HFFc6 (cell line): ENCODE measurements at places on chromosomes 6 and 20. TPM values are rescaled to one million over a fixed set of nuclear protein-coding genes. Genes with fewer than 3 reads are reported as not detected.

Gene CD40
- total RNA-seq, result 0.55 to 3.6 TPM (median 2.5 TPM) in 3 replicates

DNA sequence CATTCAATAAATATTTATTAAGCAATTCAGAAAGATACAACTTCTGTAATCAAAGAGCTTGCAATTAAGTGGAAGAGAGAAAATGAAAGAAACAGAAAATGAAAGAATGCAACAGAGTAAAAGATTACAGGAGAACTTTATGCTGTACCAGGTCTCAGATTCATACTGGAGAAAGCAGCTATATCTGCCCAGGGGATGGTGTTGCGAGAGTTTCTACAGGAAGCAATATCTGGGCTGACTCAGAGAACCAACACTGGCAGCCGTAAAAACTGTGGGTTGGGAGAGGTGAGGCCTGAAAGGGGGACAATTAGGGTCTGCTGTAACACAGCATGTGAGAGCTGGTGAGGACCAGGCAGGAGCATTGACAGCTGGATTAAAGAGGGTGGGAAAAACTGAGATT is 256.7 kb upstream of the TCF21 start:
- peak; percentile 38 for DNase-seq

DNA sequence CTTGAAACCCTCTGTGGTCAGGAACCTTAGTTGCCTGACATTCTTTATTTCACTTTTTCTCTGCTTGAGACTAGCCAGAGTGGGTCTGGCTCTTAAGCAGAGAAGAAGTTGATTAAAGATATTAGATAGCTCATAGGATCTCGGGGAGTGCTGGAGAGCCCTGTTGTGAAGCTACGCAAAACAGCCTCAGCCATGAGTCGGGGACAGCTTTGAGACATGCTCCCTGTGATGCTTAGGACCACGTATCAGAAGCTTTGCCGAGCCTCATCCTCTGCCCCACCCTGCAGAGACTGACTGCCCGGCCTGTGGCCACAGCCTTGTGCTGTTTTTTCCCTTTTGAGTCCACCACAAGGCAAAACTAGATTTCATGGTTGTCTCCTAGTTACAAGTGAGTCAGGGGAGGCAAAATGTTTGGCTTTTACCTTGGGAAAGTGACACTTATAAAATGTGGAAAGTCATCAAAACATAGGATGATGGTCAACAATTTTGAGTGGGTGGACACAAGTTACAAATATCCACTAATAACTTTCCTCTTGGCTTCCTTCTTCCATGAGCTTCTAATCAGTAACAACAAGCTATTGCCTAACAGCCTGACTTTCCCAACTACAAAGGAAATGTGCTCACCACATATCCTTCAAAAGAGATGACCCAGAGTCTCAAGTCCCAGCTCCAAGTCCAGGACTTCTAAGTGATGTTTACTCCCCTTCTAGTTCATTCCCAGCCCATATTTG is 108.4 kb downstream of the JAG1 start:
- peak; percentile 46 for DNase-seq

- DNase-seq, result no peak
Measured at GRCh38 chr6:11930240-11930639, 81.9 kb upstream of the HIVEP1 start.

DNA sequence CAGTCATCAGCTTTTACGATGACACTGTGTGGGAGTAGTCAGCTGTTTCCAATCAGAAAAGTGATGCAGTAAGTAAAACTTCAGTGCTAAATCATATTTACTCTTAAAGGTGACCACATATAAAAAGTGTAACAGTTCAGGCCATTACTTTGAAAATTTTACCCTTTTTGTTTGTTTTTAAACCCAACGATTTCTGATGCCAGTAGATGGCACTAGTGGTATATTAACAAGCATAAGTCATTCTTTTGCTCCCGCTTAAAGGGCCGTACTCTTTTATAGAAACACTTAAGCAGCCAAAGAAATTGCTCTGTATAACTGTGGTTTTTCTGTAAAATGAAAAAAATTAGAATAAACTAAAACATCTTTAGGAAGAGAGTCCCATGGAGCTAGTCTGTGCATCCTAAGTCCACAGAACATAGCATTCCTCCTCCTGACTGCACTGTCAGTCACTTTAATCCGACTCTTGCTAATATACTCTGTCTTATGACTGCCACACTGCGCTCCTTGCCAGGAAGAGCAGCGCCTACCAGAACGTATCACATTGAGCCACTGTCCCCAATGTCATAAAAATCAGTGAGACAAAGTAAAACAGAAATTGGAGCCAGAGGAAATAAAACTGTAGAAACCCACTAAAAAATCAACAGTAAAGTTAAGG is 25.0 kb downstream of the HEBP2 start:
- DNase-seq, result peak; percentile 66
